Stimulated activated naive CD4-positive, alpha-beta T cell treated with Interleukin-2 at 50 U/mL for 16 hours (primary cell): ENCODE measurements at places on chromosomes 5 and 9.

GRCh38 chr5:17734011-17734410 lies 99.8 kb downstream of the TAF11L14 start:
- no peak for DNase-seq

DNA sequence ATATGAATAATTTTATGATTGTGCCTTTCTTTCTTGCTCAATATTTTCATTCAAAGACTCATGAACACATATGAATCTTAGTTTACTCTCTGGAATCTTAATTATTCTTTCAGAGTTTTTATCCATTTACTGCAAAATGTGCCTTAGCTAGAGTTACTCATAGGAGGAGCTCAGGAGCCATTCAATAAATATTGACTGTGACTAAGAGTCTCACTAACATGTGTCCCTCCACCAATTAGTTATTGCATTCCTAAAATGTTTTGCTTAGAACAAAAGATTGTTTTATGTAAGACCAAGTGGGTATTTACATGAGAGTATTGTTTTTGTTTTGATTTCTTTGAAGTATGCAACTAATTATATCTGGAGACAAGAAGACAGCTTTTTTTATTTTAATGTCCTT lies 218.4 kb upstream of the MAST4 start:
- DNase-seq: no peak

- DNase-seq: no peak
These were observed 115.1 kb upstream of the LPCAT1 start for GRCh38 chr5:1638658-1639400.

- no peak for DNase-seq
These were observed 2.7 kb upstream of the HSPA4 start for GRCh38 chr5:133048993-133049725.

GRCh38 chr9:5488221-5489008 lies 21.9 kb upstream of the PDCD1LG2 start:
- no peak for DNase-seq

DNA sequence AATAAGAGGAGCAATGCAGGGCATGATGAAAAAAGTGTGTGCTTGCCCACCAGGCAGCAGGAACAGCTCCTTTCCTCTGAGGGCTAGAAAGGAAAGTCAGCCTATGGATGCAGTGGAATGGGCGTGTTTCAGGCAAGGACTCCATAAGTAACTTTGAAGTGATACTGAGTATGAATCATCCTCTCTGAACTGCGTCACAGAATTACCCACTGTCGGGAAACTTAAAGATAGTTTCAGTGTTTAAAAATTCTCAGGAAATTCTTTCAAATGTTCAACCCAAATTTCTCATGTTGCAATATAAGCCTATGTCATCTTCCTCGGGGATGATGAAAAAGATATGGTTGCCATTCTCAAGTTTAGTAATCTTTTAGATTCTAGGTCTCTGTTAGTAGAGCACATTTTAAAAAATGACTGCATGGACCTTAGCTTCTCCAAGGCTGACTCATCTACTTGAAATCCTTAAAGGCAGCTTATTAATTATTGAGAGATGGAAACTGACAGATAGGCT lies 27.7 kb downstream of the PTCD2 start:
- no peak for DNase-seq

- no peak for DNase-seq
These were observed 1.0 kb upstream of the PAX5 start for GRCh38 chr9:37034938-37035647.

DNA sequence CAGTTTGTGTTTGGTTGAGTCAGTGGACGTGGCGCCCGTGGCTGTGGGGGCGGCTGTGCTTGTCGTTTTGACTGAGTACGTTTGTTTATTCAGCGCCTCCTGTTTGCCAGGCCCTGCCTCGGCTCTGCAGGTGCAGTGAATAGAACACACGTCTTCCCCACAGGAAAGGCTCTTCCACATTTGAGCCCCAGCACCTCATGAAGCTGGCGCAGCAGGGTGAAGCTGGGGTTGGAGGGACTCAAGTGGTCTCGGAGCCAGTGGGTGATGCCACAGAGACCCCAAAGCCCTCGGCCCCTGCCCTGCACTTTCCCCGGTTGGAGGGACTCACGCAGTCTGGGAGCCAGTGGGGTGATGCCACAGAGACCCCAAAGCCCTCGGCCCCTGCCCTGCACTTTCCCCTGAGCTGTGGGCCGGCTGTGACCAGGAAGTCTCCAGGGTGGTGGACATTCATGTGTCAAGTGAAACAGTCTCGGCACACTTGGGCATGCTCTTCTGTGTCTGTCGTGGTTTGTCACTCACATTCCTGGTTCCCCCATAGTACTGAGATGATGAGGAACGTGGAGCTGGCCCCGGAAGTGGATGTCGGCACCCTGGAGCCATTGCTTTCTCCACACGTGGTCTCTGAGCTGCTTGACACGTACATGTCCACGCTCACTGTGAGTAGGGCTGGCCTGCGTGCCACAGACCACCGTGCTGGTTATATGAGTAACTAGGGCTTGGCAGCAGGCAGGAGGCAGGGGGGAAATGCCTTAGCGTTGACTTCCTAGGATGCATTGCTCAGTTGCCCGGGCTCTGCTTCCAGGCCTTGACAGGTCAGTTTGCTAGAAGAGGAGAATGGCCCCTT lies 13.6 kb downstream of the EXOC3 start:
- DNase-seq: no peak

GRCh38 chr9:133569121-133569785 lies 34.7 kb downstream of the ADAMTSL2 start:
- DNase-seq: no peak

- no peak for DNase-seq
These were observed 1.1 kb upstream of the PLEKHG4B start for GRCh38 chr5:90590-91547.

- DNase-seq: no peak
These were observed 292.5 kb downstream of the ATPSCKMT start for GRCh38 chr5:9957214-9957613.

GRCh38 chr5:66743344-66743743 lies 147.2 kb downstream of the MAST4 start:
- no peak for DNase-seq

GRCh38 chr9:114115654-114116125 lies 16.6 kb upstream of the KIF12 start:
- no peak for DNase-seq

DNA sequence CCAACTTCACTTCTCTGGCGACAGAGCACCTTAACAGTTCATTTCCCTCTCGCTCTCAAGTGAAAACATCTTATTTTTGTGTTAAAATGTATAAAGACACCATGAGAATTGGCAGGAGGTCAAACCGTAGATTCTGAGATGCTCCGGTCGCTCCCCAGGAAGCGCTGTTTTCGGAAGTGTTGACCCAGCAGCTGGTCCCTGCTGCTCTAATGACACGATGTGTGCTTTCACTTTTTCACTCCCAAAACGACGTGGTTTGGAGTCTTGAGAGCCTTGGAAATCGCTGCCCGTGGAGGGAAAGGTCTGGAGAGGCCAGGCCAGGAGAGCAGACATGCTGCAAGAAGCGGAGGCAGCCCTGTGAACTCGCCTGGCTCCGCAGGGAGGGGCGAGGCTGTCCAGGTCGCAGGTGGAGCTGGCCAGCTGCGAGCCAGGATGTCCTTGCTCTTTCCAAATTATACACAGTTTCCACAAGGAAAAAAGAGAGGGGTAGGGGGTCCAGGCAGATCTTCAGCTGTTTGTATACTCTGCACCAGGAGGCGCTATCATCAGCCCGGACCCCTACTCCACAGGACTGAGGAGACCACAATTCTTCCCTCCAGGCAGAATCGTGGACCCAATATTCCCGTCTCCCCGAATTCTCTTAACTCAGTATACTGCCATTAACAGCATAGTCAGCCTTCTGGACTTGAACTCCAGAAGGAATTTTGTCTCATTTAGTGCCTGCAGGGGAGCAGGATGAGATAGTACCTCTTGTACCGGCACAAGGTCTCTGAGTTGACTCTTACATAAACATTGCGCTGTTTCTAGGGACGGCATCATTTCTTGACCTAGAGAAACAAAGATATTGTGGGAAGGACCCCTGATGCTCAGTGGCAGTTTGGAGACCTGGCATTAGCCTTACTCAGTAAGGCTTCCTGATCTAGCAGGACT lies 248.6 kb upstream of the ANKRD55 start:
- no peak for DNase-seq

GRCh38 chr5:94670726-94671125 lies 52.3 kb downstream of the SLF1 start:
- DNase-seq: no peak

GRCh38 chr5:40791715-40792139 lies 6.4 kb downstream of the PRKAA1 start:
- no peak for DNase-seq

DNA sequence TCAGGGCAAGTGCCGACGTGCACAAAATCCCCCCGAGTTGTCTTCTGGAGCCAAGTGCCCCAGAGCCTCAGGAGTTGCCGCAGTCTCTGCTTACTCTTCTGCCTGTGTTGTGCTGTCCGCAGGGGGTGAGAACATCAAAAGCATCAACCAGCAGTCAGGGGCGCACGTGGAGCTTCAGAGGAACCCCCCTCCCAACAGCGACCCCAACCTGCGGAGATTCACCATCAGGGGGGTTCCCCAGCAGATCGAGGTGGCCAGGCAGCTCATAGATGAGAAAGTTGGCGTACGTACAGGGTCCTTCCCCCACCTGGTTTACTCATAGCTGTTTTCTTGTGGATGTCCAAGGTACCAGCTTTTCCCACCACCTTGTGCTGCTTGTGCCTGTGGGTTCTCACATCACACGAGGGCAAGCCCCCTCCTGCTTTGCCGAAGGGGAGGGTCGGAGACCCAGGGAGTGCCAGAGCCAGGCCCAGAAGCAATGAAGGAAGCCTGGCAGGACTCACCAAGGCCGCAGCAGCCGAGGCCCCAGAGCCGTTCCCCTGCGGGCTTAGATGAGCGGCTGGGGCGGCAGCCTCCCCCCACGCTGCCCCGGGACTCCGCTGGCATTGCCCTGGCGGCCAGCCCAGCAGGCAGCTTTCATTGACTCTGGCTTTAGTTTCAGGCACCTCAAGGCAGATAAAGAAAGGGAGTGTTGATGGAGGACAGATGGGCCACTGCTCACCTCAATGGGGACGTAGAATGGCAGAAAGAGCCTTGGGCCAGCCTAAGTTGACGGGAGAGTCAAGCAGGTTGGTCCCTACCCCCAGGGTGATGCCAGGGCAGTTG lies 33.7 kb upstream of the PRDM12 start:
- no peak for DNase-seq

GRCh38 chr5:160539431-160539830 lies 117.8 kb downstream of the PTTG1 start:
- peak; percentile 43 for DNase-seq

DNA sequence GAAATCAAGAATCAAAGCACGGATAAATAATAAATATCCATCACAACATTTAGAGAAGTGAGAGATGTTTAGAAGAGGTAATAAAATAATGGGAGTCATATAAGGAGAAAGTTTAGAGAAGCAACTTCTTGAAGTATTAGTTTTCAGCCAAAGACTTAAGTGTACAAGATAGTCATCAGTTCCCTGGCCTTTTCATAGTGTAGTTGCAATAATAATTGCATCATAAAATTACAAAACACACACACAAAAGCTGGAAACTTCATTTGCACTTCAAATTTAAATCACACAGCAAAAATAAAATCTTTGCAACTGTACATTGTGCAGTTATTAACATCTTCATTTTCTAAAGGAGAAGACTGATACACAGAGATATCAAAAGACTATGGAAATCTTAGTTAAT lies 319.1 kb upstream of the RGMB start:
- no peak for DNase-seq

GRCh38 chr9:132986114-132986513 lies 7.6 kb downstream of the GFI1B start:
- no peak for DNase-seq

- DNase-seq: no peak
These were observed 1030.5 kb downstream of the TLE4 start for GRCh38 chr9:80602291-80602690.

DNA sequence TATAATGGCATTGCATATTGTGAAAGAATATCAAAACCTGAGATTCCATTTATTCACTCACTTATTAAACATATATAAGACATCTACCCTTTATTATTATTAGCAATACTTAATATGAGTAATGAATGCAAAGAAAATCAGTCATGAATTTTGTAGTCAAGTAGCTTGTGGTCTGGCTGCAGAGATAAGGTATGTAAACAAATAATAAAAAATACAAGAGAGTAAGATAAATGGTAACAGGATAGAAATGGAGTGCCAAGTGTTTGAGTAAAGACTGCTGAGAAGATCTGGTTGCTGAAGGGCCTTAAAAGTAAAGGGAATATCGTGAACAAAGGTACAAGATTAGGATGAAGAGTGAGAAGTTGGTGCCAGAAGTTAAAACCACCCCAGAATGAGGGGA lies 18.4 kb downstream of the TRIM32 start:
- no peak for DNase-seq

GRCh38 chr9:8564960-8565359 lies 765.4 kb upstream of the DMAC1 start:
- DNase-seq: no peak

GRCh38 chr5:178524093-178524882 lies 65.9 kb downstream of the COL23A1 start:
- no peak for DNase-seq

DNA sequence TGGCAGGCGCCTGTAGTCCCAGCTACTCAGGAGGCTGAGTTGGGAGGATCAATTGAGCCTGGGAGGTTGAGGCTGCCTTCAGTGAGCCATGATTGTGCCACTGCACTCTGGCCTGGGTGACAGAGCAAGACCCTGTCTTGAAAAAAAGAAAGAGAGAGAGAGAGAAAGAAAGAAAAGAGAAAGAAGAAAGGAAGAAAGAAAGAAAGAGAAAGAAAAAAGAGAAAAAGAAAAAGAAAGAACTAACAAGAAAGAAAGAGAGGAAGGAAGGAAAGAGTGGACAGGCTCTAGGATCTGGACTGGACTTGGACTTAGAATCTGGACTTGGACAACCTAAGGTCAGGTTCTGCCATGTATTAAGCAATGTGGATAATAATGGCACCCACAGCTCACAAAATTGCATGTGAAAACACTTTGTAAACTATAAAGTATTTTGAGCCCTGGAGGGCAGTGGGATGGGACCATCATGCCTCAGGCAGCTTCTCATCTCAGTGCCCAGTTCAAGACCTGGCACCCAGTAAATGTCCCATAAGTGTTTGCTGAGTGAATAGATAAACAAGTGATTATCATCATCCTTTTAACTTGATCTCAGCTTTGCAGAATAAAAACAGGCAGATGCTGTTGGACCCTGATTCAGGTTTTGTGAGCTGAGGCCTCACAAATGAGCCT lies 12.8 kb upstream of the PHF19 start:
- no peak for DNase-seq

- DNase-seq: no peak
These were observed 6.3 kb upstream of the ATG10 start for GRCh38 chr5:81965524-81965923.

- DNase-seq: no peak
These were observed 298.0 kb downstream of the FER start for GRCh38 chr5:109045710-109046109.

GRCh38 chr5:78647838-78648358 lies 674 bp downstream of the LHFPL2 start:
- no peak for DNase-seq

- DNase-seq: no peak
These were observed 16.7 kb upstream of the COMMD10 start for GRCh38 chr5:116068028-116068632.

- no peak for DNase-seq
These were observed 19.8 kb downstream of the IFT74 start for GRCh38 chr9:26975728-26976707.
